ENCODE measurements at places on chromosomes 12 and 14.

- H3K27me3 ChIP-seq: peaks cover 2% of the 10 kb centered on the region
- H3K36me3 ChIP-seq: peaks cover 9% of the 10 kb centered on the region
- no peak overlapping the region for H3K4me3 ChIP-seq
- DNase-seq: no peak
- peak overlapping the region; percentile 5 for H3K27ac ChIP-seq
Observed at GRCh38 chr14:64266239-64266638, 27.9 kb downstream of the ESR2 start.

- peaks cover 4% of the 10 kb centered on the region for H3K27me3 ChIP-seq
- H3K27ac ChIP-seq: no peak overlapping the region
- no peak overlapping the region for H3K4me3 ChIP-seq
- no peak for DNase-seq
Observed at GRCh38 chr14:24037658-24038037, 14.2 kb upstream of the CARMIL3 start.

- H3K4me3 ChIP-seq: no peak overlapping the region
- DNase-seq: no peak
- H3K4me1 ChIP-seq: peaks cover 35% of the 10 kb centered on the region
- peak overlapping the region; percentile 15 for H3K27ac ChIP-seq
Observed at GRCh38 chr12:944211-944610, 5.3 kb downstream of the RAD52 start.

DNA sequence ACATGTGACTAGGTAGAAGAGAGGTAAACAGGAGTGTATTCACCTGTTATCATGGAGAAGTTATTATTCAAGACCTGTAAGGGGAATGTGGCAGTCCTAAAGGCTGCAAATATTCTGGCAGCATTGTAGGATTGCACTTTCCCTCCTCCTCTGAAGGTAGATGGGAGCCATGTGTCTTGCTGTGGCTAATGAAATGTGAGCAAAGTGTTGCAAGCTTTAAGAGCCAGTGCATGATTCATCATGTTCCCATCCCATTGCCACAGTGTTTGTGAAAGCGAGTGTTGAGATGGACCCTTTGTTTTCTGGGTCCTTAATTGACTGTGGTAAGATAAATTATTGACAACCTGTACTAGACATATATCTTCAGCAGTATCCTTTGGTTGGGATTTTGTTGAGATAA, 128.7 kb downstream of the RGS6 start:
- H3K27ac ChIP-seq: no peak overlapping the region
- H3K27me3 ChIP-seq: peaks cover 13% of the 10 kb centered on the region
- H3K4me1 ChIP-seq: no peaks in the 10 kb centered on the region
- no peaks in the 10 kb centered on the region for H3K36me3 ChIP-seq
- DNase-seq: no peak

GRCh38 chr14:34676516-34677211, 37.7 kb downstream of the CFL2 start:
- no peaks in the 10 kb centered on the region for H3K27me3 ChIP-seq
- H3K4me3 ChIP-seq: no peak overlapping the region
- DNase-seq: no peak

- peaks cover 52% of the 10 kb centered on the region for H3K4me1 ChIP-seq
- H3K36me3 ChIP-seq: peaks cover 6% of the 10 kb centered on the region
- no peak overlapping the region for H3K27ac ChIP-seq
- H3K27me3 ChIP-seq: no peaks in the 10 kb centered on the region
Observed at GRCh38 chr12:93780101-93780641, 103.0 kb downstream of the CRADD start.

- H3K36me3 ChIP-seq: no peaks in the 10 kb centered on the region
- DNase-seq: no peak
- H3K4me1 ChIP-seq: peaks cover 60% of the 10 kb centered on the region
- H3K27me3 ChIP-seq: peaks cover 1% of the 10 kb centered on the region
- H3K27ac ChIP-seq: peak overlapping the region; percentile 99
- H3K4me3 ChIP-seq: peak overlapping the region; percentile 84
Observed at GRCh38 chr12:6425590-6426531, 18.9 kb upstream of the CD27 start.

DNA sequence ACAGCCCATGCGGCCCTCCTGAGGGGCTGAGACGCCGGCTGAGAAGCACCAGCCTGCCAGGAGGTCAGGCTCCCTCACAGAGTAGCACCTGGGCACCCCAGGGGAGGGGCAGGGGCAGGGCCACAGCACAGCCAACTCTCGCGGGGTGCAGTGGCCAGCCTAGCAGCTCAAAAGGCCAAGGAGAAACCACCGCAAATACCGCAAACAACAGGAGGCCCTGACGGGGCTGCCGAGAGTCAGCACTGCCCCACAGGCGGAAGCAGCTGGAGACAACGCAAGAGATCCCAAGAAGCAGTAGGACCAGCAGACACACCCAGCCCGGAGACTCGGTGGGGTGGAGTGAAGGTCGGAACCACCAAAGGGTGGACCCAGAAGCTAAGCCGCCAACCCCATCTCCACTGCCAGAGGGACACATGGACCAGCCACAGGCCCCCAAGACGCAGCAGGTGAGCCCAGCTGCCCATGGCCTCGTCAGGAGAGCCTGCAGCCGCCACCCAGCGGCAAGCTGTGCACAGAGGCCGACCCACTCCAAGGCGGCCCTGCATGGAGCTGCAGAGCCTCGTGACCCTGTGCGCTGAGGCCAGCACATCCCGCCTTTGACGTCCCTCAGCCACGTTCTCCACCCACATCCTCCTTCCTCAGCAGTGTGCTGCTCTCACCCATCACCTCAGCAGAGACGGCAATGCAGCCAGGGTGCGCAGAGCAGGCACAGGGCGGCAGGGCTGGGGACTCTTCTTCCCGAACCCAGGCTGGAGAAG, 31.7 kb upstream of the BTBD6 start:
- H3K27me3 ChIP-seq: no peaks in the 10 kb centered on the region
- no peak overlapping the region for H3K27ac ChIP-seq
- no peaks in the 10 kb centered on the region for H3K4me1 ChIP-seq
- no peak for DNase-seq

DNA sequence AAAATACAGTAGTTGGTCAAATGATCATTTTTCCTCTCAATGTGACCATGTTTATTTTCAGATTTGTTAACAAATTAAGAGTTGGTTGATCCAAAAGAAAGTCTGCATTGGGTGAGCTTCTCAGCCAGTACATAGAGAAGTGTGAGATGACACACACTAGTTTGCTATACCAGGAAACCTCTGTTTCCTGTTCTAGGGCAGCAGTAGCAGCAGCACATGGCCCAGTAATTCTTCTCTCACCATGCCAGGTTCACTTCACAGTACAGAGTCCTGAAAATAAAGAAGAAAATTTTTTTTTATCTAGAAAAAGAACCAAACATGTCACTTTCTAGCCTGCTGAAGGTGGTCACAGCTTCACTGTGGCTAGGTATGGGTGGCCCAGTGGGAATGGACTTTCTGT, 250.2 kb upstream of the OR4E1 start:
- H3K27ac ChIP-seq: peak overlapping the region; percentile 89
- H3K4me3 ChIP-seq: peak overlapping the region; percentile 45
- no peaks in the 10 kb centered on the region for H3K27me3 ChIP-seq
- peaks cover 2% of the 10 kb centered on the region for H3K36me3 ChIP-seq
- peaks cover 38% of the 10 kb centered on the region for H3K4me1 ChIP-seq
